ENCODE measurements at places on chromosomes 1 and 21.
A peak's percentile ranks its signal among the peaks of the same experiment; 100 is the strongest.

DNA sequence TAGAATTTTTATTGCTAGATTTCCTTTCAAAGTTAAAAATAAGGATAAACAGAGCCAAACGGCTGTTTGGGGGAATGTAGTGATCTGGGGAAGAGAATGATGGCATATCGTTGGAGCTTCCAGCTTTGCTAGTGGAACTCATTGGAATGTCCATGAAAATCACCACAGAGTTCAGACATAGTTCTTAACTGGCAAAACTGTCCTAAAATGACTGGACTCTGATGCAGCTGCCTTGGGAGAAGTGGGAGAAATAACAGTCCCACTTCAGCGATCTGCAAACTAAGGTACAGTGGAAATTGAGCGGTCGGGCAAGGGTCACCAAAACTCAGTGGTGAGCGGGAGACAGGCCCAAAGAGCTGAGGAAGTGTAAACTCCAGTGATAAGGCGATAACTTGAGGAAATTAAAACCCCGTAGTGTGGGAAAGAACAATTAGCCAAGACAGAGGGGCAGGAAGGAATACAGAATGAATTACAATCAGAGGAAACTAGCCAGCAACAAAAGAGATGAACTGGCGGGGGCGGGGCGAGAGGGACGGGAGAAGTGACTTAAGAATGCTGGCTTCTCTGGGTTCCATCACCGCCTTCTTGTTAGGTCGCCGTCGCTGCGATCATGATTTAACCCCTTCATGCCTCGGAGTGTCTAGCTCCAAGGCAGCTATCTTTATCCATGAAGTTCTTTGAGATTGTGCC lies 89.8 kb upstream of the ARHGAP29 start:
- no peak for DNase-seq

DNA sequence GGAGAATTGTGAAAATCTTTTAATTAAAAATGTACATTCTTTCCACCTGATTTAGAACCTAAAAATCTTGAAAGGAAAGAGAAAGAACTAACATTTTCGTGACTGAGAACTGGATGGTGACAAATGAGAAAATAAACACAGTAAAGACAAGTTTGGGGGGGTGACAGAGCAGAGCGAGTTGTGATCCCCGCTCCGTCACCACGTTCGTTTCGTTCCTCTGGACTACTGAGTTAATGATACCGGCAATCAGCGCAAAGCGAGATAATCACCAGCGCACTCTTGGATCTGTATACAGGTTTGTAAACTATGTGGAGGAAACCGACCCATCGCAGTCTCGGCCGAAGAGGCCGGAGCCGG lies 31.2 kb upstream of the CFAP126 start:
- DNase-seq = no peak

- no peak for DNase-seq
These were observed 12.0 kb downstream of the MFAP2 start for GRCh38 chr1:16968372-16968771.

DNA sequence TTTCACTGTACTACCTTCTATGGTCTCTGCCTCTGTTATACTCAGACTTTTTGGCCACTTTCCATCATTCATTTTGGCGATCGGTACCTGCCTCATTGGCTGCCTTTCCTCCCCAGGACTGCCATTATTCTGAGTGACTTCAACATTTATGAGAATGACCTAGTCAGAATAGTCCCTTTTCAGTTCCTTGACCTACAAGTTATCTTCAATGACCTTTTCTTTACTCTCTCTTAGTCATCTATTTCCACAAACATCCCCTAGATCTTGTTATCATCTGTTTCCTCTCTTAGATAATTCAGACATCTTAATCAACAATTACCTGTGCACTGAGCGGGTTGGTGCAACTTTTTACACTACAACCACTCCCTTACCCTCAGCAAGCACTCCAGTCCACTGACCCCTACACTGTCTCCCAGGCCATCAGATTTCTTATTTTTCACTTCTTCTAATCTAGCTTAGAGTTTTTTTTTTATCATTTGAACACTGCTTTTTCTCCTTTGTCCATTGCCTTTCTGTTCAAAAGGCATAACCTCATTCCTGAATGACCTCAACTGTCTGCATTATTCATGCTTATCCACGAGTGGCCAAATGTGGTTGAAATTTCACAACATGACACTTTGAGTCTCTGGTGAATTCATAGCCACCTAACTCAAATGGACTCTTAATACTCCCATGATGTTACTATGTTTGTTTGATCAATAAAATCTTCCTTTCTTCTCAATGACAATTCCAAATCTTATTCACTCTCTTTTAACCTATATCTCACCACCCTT lies 112.7 kb downstream of the HMCN1 start:
- DNase-seq = no peak

DNA sequence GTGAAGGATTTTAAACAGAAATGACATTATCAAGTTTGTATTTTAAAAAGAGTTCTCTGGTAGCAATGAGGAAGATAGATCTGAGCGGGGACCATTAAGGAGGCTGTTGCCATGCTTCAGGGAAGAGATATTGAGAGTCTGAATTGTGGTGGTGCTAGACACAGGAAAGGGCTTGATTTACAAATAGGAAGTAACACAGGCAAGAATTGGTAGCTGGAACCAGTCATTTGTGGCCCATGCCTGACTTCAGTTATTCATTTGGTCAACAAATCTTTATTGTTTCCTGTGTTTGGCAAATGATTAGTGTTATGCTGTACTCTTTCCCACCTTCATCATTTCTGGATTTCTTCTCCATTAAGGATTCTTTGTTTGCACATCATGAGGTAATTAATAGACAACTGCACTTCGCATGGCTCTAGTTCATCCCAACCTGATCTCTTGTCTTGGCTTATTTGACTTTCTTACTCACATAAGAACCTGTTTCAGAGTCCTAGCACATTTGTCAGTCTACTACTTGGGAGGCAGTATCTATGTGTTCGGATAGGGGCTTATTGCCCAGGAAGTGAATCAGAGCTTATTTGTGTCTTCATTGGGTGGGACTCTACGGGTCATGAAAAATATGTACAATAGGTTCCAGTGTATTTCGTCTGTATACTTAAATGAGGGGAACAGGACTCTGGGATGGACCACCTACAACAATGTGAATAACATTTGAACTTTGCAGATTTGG lies 32.3 kb downstream of the EEIG2 start:
- no peak for DNase-seq

- DNase-seq = peak; percentile 86
These were observed 684 bp downstream of the SLC2A1 start for GRCh38 chr1:42957880-42958487.

- DNase-seq = no peak
These were observed 47.1 kb downstream of the SYT2 start for GRCh38 chr1:202663131-202663530.

GRCh38 chr1:71414179-71414578 lies 333.3 kb upstream of the ZRANB2 start:
- no peak for DNase-seq

DNA sequence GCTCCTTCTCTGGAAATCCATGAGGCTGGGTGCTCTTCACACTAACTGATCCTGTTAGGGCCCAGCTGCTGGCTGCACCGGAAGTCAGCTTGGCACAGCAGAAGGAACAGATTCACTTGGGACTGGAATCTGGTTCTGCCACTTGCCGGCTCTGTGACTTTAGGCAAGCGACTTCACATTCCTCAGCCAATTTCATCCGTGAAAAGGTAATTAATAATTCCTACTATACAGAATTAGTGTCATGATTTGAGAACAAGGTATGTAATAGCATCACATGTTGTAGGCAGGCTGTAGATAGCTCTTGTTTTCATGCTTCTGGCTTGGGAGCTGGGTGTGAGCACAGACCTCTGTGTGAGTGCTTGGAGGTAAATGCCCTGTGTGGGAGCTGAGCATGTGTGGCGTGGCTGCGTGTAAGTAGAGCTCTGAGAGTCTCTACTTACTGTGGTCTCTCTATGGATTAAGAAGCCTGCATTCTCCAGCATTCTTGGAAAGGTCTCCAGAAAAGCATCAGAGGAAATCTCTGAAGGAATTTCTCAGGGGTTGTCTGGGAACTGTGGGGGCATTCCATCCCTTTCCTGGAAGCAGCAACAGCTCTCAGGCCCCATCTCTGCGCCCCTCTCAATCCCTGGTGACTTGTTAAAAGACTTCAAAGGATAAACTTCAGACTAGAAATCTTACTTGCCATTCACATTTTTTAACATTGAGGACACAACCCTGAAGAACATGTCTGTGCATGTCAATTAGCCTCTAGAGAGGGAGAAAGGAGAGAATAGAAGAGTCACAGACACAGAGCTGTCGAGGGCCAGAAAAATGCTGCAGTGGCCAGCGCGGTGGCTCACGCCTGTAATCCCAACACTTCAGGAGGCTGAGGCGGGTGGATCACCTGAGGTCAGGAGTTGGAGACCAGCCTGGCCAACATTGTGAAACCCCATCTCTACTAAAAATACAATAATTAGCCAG lies 47.7 kb upstream of the PPM1J start:
- DNase-seq = no peak

DNA sequence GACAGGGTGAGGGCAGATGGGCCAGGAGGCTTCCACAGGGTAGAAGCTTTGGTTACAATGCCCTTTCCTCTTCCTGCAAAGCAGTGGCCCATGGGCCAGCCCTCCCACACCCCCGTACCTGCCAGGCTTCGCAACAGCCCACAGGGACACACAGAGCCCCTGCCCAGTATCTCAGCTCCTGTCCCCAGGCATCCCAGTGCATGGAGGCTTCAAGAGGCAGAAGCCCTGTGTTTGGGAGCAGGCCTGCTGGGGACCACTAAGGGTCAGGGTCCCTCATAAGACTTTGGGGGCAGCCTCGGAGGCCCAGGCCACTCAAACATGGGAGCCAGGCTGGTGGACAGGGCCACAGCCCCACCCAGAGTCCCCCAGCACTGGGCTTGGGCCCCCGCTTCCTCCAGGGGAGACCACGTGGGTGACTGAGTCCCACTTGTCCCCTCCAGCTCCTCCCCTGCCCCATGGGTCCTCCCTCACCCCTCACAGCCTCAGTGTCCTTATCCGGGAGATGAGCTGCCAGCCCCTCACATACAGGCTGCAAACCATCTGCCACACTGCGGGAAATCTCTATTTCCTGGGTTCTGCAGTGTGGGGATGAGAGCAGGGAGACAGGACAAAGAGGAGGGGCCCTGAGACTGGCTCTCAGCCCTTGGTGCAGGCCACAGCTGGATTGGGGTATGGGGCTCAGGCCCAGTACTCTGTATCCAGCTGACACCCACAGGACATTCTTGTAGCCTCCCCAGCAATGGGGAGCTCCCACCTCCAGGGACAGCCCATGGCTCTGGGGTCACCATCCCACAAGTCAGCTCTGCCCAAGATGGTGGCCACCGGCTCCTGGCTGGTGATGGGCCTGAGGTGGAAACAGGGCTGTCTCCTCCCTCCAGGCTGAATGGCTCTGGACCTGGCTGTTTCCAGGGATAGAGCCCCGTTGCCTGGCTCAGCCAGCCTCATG lies 50.7 kb downstream of the WNT9A start:
- no peak for DNase-seq

- DNase-seq = no peak
These were observed 116.1 kb upstream of the SPATA6 start for GRCh38 chr1:48588061-48588460.

DNA sequence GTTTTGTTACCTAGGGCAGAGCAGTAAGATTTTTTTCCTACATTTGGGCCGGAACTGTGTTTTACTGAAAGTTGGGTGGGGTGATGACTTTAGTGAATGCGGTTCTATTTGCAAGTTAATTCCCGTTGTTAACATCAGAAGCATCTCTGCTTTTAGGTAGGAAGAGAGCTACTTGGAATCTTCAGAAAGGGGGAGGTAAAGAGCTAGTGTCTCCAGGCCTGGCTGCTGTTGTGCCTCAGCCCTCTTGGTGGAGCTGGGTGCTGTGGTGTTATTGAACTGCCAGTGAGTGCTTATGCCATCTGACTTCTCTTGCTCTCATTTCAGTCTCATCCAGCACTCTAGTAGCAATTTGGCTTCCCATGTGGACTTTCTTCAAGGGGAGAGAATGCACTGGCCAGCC lies 3.4 kb downstream of the KDM4A start:
- DNase-seq = no peak

DNA sequence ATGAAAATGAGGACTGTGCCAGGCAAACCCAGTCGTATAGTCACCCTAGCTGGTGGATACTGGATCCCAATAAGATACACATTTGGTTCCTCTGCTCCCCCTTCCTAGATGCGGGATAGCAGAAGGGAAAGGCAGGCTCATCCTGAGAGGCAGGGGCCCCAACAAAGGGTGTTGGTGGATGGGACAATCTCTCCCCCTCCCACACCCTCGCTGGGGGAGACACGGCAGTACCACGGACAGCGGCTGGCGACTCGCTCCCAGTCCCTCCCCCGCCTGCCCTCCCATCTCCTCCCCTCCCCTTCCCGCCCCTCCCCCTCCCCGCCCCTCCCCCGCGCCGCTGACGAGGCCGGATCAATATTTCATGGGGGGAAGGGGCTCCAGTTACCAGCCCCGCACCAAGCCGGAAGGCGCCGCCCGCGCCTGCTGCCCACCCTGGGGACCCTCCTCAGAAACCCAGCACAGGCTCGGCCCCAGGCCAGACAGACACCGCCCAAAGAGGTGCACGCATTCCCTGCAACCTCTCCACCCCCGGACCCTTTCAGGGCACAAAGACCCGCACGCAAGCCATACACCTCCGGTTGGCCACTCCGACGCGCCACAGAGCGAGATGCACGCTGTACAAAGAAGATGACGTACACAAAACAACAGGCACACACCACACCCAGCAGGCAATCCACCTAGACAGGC lies 11.5 kb downstream of the RIMS3 start:
- DNase-seq = no peak

DNA sequence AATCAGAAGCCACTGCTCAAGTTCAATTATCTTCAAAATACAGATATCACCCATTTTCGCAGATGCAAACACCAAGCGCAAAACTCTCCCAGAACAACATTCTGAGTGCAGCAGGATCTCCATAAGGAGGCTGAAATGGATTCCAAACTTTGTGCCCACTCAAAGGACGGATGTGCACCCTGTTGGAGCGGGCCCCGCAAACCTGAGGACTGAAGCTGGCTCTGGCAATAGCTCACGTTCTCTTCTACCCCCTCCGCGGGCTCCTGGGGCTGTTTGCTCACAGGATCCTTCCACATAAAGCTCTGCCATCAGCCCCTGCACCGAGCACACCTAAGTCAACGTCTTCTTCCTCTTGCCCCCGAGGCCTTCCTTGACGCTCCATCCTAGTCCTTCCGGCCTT lies 11.7 kb upstream of the RCSD1 start:
- no peak for DNase-seq

DNA sequence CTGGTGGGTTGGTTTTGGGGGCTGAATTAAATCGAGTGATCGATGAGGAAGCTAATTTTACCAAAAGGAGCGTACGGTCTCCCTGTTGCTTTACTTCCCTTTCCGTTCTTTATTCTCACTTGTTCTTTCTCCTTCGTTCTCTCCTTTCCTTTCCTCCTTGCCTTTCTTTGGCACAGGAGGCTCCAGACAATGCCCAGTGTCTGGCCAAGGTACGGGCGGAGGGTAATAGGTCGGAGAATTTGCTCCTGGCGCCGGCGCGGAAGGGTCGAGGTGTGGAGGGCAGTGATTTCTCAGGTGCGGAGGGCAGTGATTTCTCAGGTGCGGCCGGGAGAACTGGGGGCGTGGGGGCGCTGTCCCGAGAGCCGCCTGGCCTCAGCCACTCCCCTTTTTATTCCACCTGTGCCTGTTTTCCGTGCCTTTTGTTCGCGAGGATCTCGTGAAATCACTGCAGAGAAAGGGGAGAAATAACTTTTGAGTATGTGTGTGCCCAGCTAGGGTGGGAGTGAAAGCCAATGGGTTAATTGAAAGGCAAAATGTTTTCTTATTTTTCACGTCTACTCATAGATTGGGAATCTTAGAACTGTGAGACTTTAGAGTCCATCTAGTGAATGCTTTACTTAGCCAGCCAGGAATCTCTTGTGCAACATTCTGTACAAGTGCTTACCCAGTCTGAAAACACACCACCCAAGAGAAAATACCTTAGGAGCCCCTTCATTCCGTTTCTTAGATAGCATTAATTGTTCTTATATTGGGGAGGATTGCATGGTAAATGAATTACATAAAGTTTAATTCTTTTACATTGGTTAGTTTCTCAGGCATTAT lies 1.3 kb downstream of the FNBP1L start:
- no peak for DNase-seq

Data from substantia nigra (tissue), 51 donors.